Stimulated activated CD8-positive, alpha-beta memory T cell treated with anti-CD3 and anti-CD28 coated beads, Interleukin-7, amount 100 ng/mL, for 1 hour (primary cell): ENCODE measurements at places on chromosomes 6 and 20.

GRCh38 chr20:32681175-32682084, 7.7 kb upstream of the C20orf203 start:
- no peak for DNase-seq

- DNase-seq: no peak
These were observed 188.2 kb downstream of the ZFP64 start for GRCh38 chr20:52003415-52003814.

DNA sequence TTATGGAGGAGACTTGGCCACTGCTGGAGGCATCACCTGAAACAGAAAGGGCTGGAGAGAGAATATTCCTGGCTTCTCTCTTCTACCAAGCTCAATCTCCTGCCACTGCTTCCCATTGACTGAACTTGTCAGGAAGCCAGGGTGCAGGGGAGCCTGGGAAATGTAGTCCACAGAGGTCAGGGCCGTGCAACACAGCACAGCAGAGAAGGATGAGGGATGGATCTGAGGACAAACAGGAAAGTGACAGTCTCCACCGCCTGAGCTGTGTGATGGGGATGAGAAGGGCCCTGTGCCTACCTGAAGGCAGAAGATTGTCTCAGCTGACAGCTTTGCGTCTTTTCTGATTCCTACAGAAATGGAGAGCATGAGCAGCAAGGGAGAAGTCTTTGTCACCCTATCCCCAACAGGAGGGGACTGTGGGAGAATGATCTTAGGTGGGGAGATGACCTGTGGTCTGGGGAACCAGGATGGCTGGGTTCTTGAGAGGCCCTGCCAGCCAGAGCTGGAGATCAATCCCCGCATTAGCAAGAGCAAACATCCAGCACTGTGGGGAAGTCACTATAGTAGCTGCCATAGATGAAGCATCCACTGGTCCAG, 114.2 kb downstream of the SNX5 start:
- DNase-seq: no peak

DNA sequence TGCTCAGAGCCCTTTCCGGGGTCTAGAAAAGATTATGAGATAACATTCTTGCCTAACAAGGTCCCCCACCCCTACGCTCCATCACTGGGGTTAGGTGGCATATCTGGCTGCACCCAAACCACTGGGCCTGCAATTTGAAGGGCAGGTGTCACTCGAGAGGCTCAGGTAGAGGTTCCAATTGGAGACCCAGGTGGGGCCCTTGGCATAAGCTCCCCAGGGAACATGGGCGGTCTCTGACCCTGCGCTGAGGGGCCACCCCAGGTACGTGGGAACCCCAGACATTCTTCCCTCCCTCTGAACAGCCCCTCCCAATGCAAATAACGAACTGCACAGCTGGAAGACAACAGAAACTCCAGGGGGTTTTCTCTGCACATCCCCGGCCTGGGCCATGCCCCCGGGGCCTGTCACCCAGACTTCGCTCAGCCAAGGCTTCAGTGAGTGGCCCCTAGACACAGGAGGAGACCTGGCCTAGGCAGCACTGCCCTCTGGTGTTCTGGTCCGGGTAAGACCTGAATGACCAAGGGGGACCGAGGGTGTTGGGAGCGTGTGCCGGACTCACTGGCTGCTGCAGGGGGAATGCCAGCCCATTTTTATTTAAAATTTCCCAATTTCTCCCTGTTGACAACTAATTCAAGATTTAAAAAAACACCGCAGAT, 47.5 kb downstream of the DSTN start:
- DNase-seq: peak; percentile 23

DNA sequence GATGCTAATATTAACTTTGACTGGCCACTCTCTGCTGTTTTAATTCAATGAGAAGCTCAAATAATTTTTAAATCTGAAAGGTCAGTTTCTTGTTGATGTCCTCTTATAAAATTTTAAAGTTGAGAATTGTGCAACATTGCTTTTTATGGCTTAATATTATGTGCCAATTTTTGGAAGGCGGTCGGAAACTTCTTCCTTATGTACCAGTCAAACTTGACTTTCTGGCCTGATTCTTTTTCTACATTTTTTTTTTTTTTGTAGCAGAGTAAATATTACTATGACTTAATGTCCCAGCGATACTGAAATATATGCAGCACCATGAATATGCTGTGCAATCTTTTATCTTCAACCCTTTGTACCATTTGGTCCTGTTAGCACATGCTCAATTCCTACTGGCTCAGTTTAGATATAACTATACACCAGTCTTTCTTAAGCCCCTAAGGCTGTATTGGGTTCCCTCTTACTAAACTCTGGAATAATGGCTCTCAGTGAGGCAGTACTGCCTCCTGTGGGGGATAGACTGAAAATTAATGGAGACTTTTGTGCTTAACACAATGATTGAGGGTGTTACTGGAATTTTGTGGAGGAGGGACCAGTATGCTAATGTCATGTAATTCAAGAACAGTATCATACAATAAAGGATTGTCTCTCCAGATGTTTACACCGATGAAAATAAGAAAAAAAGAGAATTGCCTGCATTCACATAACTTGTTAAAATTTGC, 156.4 kb upstream of the SYNCRIP start:
- no peak for DNase-seq
